ENCODE measurements at places on chromosomes 6 and 20.

DNA sequence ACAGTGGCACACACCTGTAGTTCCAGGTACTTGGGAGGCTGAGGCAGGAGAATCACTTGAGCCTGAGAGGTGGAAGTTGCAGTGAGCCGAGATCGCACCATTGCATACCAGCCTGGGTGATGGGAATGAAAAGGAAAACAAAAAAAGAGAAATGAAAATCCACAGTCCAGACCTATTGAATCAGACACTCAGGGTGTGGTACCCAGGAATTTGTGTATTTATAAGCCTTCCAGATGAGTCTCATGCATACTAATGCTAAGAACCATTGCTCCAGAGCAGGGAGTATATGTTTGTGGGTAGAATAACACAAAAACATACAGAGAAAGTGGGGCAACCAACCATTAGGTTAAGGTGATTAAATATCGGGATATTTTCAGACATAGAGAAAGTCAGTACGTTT is 36.1 kb upstream of the PLCB4 start:
- no peak for DNase-seq
- no peak overlapping the region for H3K4me3 ChIP-seq
- H3K27ac ChIP-seq = no peak overlapping the region
- H3K36me3 ChIP-seq = no peaks in the 10 kb centered on the region
- no peaks in the 10 kb centered on the region for H3K27me3 ChIP-seq

DNA sequence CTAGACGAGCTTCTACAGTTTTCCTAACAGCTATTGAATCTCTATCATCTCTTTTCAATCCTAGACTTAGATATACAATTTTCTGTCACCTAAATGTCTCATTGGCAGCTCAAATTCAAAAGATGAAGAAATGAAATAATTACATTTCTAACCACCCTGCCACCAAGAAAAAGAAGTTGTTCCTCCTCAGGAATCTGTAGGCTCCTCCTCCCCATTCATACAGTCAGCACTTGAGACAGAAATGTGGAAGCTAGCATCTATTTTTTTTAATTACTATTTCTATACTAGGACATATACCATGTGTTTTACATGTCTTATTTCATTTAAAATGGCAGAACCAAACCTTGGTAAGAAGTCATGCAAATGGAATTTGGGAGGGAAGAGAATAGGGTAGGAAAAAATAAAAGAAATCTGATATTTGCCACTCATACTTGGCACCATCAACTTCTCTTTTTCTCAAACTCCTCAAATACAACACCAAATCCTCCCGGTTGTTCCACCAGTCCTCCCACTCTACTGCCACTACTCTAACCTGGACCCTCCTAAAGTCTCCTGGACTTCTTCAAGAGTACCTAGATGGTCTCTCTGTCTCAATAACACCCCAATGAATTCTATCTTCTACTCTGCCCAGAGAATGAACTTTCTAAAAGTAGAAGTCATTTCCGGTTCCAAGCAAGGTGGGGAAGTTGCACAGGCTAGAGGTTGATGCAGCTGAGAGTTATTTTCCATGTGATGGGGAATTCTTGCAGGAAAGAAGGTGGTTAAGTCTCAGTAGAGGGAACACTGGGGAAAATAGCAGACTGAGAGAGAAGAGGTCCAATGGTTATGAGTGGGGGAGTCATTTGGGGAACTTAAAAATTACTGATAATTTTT is 54.1 kb downstream of the ATXN1 start:
- H3K27ac ChIP-seq = no peak overlapping the region
- peaks cover 35% of the 10 kb centered on the region for H3K4me1 ChIP-seq
- H3K36me3 ChIP-seq = no peaks in the 10 kb centered on the region
- no peak for DNase-seq
- no peaks in the 10 kb centered on the region for H3K27me3 ChIP-seq

- H3K4me3 ChIP-seq = peak overlapping the region; percentile 65
- peaks cover 20% of the 10 kb centered on the region for H3K36me3 ChIP-seq
- DNase-seq = no peak
- H3K27ac ChIP-seq = peak overlapping the region; percentile 90
Observed at GRCh38 chr6:25961619-25962148, 918 bp upstream of the TRIM38 start.

- H3K27ac ChIP-seq = peak overlapping the region; percentile 43
- H3K27me3 ChIP-seq = no peaks in the 10 kb centered on the region
- no peak overlapping the region for H3K4me3 ChIP-seq
- peaks cover 61% of the 10 kb centered on the region for H3K4me1 ChIP-seq
- no peaks in the 10 kb centered on the region for H3K36me3 ChIP-seq
- peak; percentile 56 for DNase-seq
Observed at GRCh38 chr20:49583669-49584417, 15.9 kb upstream of the PTGIS start.

- H3K4me1 ChIP-seq = no peaks in the 10 kb centered on the region
- no peak overlapping the region for H3K4me3 ChIP-seq
- H3K27me3 ChIP-seq = no peaks in the 10 kb centered on the region
- no peak for DNase-seq
Observed at GRCh38 chr6:155120034-155120433, 124.9 kb downstream of the TIAM2 start.

DNA sequence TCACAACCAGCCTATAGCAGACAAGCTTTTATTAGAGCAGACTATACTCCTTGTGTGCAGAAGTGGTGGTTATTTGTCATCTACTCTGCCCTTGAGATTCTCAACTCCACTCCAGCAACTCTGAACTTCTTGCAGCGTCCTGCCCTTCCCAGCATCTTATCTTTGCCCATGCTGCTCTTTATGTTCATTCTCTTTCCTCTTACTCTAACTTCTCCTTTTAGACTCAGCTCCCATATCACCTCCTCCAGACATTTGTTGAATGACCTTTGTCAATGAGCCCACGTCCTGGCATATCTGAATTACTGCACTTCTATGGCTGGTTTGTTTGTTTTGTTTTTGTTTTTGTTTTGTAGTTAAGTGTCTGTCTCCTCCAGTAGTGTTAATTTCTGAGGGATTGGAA is 81.2 kb downstream of the KCNQ5 start:
- no peak overlapping the region for H3K4me3 ChIP-seq
- H3K27ac ChIP-seq = no peak overlapping the region
- no peaks in the 10 kb centered on the region for H3K4me1 ChIP-seq

DNA sequence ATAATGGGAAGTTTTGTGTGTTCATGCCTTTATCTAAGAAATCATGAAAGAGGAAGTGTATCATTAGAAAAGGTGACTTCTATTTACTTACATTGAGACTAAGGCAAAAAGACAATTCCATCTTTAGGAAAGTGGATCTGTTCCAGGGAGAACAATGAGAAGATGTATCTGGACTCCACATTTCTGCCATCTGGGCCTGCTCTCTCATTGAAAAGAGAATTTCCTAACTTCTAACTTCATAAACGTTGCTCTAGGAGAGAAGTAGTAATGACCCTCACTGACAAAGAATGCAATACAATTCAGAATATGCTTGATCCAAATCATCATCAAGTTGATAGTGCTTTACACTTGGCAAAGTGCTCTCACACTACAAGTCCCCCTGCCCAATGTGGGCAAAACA is 294.2 kb downstream of the OGFRL1 start:
- no peaks in the 10 kb centered on the region for H3K36me3 ChIP-seq
- DNase-seq = no peak
- no peak overlapping the region for H3K27ac ChIP-seq
- H3K27me3 ChIP-seq = no peaks in the 10 kb centered on the region

DNA sequence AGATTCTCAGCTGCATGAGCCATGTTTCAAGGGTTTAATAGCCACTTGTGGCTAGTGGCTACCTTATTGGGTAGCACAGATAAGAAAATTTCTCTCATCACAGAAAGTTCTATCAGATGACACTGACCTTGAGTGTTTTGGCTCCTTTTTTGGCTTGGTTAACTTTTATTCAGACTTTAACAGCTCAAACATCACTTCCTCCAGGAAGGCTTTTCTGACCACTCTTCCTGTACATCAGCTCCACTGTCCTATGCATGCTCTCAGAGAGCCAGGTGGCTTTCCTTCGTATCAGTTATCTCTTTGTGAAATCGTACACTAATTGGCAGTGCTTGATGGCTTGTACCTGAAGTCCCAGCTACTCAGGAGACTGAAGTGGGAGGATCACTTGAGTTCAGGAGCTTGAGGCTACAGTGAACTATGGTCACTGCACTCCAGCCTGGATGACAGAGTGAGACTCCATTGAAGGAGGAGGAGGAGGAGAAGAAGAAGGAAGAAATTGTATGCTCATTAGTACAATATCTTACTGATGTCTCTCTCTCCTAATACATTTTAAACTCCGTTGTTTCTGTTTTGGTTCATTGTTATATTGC is 10.7 kb downstream of the MAFB start:
- no peak overlapping the region for H3K4me3 ChIP-seq
- peaks cover 8% of the 10 kb centered on the region for H3K27me3 ChIP-seq
- no peak overlapping the region for H3K27ac ChIP-seq
- no peaks in the 10 kb centered on the region for H3K36me3 ChIP-seq

DNA sequence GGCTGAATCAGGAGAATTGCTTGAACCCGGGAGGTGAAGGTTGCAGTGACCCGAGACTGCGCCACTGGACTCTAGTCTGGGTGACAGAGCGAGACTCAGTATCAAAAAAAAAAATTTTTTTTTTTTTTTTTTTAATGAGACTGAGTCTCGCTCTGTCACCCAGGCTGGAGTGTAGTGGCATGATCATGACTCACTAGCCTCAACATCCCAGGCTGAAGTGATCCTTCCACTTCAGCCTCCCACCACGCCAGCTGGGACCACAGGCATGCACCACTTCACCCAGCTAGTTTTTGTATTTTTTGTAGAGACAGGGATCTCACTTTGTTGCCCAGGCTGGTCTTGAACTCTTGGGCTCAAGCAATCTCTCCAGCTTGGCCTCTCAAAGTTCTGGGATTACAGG is 53.3 kb downstream of the MYO6 start:
- H3K4me1 ChIP-seq = no peaks in the 10 kb centered on the region
- no peak overlapping the region for H3K4me3 ChIP-seq
- H3K36me3 ChIP-seq = no peaks in the 10 kb centered on the region
- no peaks in the 10 kb centered on the region for H3K27me3 ChIP-seq
- DNase-seq = no peak

DNA sequence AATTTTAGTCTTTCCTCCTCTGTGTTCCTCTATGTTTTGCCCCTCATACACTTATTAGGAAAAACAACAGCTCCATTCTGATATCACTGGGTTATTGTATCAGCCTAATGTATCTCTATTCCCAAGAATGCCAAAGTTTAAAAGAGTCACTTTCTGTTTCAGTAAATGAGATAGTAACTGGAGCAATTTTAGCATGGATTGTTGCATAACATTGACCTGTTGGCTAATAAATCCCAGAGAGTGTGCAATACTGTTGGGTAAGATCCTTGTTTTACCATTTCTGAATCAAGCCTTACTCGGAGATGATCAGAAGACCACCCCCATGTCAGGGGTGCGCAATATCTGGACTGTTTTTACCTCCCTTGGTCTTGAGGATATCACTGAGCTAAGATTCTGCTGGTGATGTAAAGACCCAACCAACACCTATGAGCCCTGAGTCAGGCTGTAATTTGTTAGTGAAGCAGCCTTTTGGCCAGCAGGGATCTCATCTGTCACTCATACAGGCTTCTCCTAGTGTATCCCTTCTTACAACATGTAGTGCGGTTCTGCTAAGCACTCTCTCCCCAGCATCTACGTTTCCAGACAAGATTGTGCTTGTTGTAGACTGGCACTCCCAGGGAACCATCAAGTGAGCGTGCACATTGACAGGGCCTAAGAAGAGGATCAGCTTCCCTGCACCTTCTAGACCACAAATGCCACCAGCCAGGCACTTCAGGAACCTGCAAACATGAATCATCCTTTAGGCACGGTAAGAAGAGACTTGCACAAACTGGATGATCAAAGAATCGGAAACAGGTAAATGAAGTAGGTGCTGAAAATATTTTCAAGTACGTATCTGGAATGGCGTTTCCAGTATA is 11.5 kb upstream of the IPCEF1 start:
- DNase-seq = no peak
- H3K4me3 ChIP-seq = no peak overlapping the region
- no peaks in the 10 kb centered on the region for H3K36me3 ChIP-seq
- no peaks in the 10 kb centered on the region for H3K27me3 ChIP-seq

GRCh38 chr20:926670-927069 is 10.5 kb upstream of the ANGPT4 start:
- no peak overlapping the region for H3K4me3 ChIP-seq
- no peaks in the 10 kb centered on the region for H3K36me3 ChIP-seq
- H3K4me1 ChIP-seq = no peaks in the 10 kb centered on the region
- peaks cover 5% of the 10 kb centered on the region for H3K27me3 ChIP-seq
- no peak for DNase-seq

DNA sequence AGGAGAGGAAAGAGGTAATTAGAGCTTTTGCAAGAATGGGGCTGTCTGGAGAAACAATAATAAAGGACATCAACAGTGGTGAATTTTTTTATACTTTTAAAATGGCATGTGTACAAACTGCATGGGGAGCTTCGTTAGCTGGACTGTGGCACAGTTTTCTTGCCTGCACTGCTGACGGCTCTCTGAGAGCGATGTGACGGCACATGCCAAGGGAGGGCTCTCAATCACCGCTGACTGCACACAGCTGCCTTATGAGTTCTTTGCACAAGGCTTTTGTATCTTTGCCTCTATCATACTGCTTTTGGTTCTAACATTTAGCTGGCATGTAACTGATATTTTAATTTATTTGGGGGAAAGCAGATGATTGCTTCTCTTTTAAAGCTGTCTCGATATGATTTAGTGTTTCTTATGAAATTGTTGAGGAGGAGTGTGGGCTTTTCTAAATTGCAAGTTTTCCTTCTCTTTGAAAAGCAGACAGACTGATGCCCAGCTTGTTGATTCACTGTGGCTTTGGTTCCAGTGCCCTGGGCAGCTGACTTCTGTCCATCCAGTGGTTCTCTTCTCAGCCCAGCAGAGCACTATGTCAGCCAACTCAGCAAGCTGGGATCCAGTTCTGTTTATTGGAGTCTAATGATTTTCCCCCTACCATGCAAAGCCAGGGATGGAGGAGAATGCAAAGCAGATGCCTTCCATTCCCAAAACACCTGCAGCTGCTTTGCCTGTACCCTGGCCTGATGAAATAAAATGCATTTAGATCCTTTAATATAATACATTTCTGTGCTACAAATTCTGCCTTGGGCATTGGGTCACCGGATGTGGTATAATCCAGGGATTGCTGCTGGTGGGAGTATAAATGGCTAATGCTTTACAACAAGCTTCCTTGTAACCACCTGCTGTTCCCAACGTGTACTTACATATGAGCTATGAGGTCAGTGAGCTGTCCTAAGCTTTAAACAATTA is 323.9 kb downstream of the ZFAND3 start:
- DNase-seq = no peak
- peaks cover 7% of the 10 kb centered on the region for H3K36me3 ChIP-seq
- no peak overlapping the region for H3K4me3 ChIP-seq
